Mammary epithelial cell (primary cell): ENCODE measurements at places on chromosomes 4 and X. TPM values are rescaled to one million over a fixed set of nuclear protein-coding genes. Genes with fewer than 3 reads are reported as not detected.

- no peak for DNase-seq
Observed at GRCh38 chrX:150566734-150567182, 1.7 kb upstream of the MTM1 start.

Gene CPLX1
- total RNA-seq: 1.1 and 1.6 TPM in 2 replicates

Gene PIN4
- total RNA-seq: 4.5 and 5.5 TPM in 2 replicates

Gene BBS12
- 4.3 and 4.9 TPM in 2 replicates for total RNA-seq

DNA sequence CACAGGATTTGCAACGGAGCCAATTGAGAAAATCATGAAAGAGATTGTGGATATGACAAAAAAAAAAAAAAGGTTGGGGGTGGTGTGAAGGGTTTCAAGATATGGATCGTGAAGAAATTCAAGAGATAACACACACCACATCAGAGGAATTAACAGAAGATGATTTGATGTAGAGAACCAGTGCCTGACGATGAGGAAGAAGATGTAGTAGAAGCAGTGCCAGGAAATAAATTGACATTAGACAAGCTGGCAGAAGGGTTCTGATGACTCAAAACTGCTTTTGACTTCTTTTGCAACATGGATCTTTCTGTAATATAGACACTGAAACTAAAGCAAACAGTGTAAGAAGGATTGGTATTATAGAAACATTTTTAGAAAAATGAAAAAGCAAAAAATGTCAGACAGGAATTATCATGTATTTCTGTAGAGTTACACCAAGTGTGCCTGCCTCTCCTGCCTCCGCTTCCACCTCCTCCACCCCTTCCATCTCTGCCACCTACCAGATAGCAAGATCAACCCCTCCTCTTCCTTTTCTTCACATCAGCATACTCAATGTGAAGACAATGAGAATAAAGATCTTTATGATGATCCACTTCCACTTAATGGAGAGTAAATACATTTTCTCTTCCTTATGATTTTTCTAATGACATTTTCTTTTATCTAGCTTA lies 127.5 kb upstream of the OTUD4 start:
- no peak for DNase-seq

GRCh38 chr4:99038213-99038612 lies 42.7 kb downstream of the METAP1 start:
- no peak for DNase-seq

Gene AMBN
- not detected for total RNA-seq

Gene MND1
- 0.83 TPM for total RNA-seq

DNA sequence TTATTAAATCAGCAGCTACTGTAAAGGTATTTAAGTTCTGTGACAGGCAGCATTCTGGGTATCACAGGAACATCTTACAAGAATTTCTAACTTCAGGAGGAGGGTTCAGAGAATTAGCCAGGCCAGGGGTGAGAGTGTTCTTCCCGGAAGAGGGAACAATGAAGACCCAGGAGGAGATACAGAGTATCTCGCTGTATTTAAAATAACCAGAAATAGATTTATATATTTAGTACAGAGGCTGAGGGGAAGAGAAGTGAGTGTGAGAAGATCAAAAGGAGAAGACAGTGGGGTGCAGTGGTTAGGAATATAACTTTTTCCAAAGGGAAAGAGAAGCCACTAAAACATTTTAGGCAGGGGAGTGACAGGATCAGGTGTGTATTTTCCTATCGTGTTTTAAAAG lies 186.8 kb downstream of the RAPGEF2 start:
- DNase-seq: no peak

- DNase-seq: no peak
Observed at GRCh38 chr4:152806501-152807125, 26.9 kb downstream of the ARFIP1 start.

- no peak for DNase-seq
Observed at GRCh38 chrX:106391284-106391911, 220.4 kb upstream of the RADX start.

GRCh38 chrX:84218726-84219125 lies 30.7 kb upstream of the RPS6KA6 start:
- DNase-seq: no peak

- DNase-seq: no peak
Observed at GRCh38 chr4:124682384-124682783, 30.1 kb downstream of the ANKRD50 start.

GRCh38 chr4:79535516-79535915 lies 127.5 kb upstream of the GK2 start:
- no peak for DNase-seq

Gene GPRIN3
- under 0.01 TPM for total RNA-seq

DNA sequence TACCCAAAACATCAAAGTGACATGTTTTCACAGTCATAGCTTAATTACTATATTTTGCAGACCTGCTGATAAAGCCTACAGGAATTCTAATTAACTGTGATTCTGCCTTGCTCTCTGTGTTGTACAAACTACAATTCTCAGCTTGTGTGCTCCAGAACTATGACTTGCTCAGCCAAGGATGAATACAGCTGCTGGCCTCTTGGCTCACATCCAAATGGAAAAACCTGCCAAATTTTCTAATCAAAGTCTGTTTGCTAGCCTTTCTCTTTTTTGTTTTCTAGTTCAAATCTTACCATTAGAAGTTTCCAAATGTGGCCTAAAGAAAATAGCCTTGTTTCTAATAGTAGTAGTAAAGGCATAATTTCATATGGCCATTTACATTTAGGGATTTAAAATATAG lies 1176.8 kb downstream of the FAM133A start:
- DNase-seq: no peak

DNA sequence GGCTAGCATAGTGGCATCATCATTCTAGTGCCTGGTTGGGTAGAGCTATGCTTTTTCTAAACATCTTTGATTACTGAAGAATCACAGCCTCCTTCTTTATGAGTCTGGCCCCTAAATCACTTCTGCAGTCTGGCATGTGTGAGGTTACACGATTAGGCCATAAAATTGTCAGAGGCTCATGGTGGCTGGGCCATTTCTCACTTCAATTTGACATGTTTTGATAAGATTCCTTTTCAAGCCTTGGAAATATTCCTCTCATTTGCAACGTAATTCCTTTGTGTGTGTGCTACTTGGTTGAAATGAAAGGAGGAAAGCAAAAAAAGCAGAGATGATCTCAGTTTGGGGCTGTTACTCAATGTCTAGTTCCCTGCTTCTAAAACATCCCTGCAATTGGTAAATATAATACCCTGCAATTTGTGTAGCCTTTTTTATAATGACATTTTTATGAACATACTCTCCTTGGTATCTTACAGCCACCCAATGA lies 6.2 kb downstream of the CCKAR start:
- no peak for DNase-seq

GRCh38 chr4:7132249-7132648 lies 60.1 kb upstream of the SORCS2 start:
- no peak for DNase-seq

- peak; percentile 52 for DNase-seq
Observed at GRCh38 chr4:75995727-75996126, 5.0 kb upstream of the SDAD1 start.

DNA sequence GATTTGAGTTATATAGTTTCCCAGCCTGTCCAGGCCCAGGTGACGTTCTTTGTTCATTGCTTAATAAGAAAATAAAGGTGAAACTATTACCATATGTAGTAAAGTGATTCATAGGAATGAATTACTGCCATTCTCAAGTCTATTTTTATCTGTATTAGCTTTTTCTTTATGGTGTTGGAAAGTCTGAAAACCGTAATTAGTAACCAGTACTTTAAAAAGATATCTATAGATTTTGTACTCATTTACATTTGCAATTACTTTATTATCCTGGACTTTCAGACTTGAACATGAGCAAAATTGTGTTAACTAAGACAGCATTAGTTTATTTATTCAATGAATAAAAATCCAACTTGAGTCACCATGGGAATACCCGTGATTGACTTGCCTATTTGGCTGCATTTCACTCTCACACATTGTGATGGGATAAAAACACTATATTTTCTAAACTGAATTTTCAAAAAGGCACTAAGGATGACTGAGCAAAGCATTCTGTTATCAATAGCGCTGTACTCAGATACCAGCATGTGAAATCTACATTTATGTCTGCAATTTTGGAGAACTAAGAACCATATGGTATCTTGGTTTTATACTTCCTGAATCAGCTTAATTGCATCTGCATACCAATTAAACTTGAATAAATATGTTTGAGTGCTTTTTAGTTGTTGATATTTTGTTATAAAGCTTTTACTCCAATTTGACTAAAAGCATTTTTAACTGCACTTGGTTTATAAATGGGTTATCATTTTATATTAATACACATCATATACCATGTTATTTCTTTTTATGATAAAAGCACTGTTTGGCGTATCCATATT lies 154.6 kb downstream of the CCSER1 start:
- DNase-seq: no peak

GRCh38 chr4:60088807-60089486 lies 1111.2 kb upstream of the ADGRL3 start:
- DNase-seq: no peak

DNA sequence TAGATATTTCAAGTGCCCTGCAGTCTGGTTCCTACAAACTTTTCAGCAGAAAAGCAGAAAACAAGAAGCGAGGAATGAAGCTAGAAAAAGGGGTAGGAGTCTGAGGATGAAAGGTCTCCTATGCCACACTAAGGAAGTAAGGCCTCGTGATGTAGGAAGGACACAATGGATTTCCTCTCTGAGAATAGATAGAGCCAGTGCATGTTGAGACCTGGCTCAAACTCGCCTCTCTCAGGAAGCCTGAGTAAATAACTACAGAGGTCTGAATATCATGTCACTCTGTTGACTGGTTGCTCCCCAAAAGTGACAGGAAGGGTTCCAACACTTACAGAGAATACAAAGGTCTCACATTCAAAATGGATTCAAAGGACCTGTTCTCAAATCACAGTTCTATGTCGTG lies 93.3 kb downstream of the GRIA3 start:
- DNase-seq: no peak

Gene OPHN1
- total RNA-seq: 5.3 TPM

Gene MAMLD1
- 1.1 and 3.2 TPM in 2 replicates for total RNA-seq

DNA sequence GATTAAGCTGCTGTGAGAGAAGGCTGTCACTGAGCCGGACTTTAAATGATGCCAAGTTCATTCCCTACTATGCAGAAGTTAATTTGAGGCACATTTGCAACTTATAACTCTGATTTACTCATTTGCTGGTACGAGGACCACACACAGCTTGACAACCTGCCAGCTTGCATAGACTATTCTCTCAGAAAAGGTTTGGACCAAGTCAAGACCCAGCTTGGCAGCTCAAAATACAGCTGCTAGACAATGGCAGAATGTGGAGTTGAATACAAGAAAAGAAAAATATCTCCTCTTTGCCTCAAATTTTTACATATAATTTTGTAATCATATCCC lies 338.9 kb downstream of the DHX15 start:
- DNase-seq: no peak

Gene MAGEB17
- total RNA-seq: not detected in 2 replicates

GRCh38 chrX:139187738-139188137 lies 342.8 kb upstream of the F9 start:
- no peak for DNase-seq

- no peak for DNase-seq
Observed at GRCh38 chr4:71962622-71963264, 69.1 kb upstream of the NPFFR2 start.

DNA sequence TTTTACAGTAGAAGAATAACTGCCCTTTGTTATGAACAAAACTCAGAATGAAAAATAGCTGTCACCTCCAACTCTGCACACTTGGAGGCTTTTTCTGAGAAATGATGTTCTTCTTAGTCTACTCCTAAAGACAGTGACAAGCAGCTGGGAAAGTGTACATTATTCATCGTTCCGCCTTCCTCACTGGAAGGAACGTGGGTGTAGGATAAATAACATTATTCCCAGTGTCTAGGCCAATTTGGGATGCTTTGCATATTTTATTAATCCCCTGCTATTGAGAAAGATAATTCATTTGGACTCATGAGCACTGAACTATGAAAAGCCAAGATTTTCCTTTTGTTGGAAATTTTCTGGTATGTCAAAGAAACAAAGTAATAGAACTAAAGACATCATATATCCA lies 87.8 kb downstream of the VCX2 start:
- DNase-seq: no peak

Gene FAM236A
- total RNA-seq: not detected

DNA sequence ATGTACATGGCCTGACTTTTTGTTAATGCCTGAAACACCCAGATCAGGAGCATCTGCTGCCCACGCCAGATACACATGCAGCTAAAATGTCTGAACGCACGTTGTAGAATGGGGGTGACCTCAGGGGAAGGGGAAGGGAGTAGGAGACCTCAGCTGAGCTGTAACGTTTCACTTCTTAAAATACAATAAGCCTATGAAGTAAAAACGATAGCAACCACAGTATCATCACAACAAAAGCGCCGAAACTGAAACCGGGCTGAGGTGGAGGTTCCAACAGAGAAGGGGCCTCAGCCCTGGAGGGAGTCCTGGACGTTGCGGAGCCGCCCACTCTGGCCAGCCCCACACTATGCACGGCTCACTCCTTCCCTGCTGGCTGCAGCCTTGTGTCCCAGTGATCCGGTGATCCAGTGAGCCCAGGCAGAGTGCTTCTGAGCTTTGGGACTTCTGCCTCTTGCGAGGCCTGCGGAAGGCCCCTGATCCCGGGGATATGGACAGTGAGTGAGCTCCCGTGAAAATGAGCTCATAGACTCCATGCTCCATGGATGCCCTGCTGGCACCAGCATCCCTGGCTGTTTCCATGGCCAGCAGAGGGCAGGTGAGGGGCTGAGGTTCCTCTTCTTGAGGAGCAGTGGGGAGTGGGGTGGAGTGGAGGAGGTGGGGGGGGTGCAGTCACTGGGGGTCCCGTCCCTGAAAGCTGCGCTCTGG lies 52.0 kb downstream of the HMX1 start:
- DNase-seq: no peak

Gene GABRA4
- not detected in 2 replicates for total RNA-seq

DNA sequence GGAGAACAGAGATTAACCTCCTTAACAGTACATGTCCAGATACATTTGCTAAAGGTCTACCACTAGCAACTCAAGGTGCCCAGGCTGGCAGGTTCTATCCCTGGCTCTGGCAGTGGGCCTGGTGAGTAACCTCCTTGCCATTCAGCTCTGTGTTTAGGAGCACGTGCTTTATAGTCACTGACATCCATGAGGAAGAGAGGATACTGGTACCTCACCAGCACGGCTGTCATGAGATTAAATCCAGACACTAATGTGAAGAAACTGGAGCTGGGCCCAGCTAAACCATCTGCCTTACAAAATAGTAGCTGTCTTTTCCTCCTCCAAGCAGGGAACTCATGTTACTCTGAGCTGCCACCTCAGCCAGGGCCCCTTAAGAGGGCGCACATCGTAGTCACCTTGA lies 45.3 kb downstream of the GPRASP3 start:
- peak; percentile 35 for DNase-seq

DNA sequence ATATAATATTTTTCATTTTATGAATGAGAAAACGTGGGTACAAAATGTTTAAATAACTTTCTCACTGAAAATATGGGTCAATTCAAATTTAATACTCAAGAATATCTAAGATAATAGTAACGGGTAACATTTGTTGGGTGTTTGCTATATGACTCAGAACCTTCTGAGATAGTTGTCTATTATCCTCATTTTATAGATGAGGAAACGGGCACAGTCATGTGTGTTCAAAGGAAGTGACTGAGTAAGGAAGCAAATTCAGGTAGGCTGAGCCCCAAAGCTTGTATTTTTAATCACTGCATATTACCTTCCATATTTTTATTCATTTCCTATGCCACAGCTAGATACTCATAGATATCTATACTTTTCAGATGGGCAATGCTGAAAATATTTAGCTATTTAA lies 12.2 kb upstream of the CAMK2D start:
- DNase-seq: peak; percentile 42

- no peak for DNase-seq
Observed at GRCh38 chr4:22237155-22237751, 278.6 kb downstream of the ADGRA3 start.

GRCh38 chr4:188018262-188018661 lies 22.7 kb downstream of the ZFP42 start:
- no peak for DNase-seq
